ENCODE measurements at places on chromosomes 1 and 21. TPM values are rescaled to one million over a fixed set of nuclear protein-coding genes. Genes with fewer than 3 reads are reported as not detected.

Gene SLC1A7
- not detected for total RNA-seq

Gene LEFTY2
- total RNA-seq: 2.7 TPM

Gene CDCA8
- 2.2 TPM for total RNA-seq

Gene SMIM1
- 7.1 TPM for total RNA-seq

Gene LRRC71
- 0.53 TPM for total RNA-seq

Gene GPR161
- 9.8 TPM for total RNA-seq

Gene AQP10
- 0.04 TPM for total RNA-seq

Gene CEP104
- total RNA-seq: 8.3 TPM

Gene C1orf21
- 42.5 TPM for total RNA-seq

Gene SYT6
- 0.40 TPM for total RNA-seq

Gene ABCA4
- 0.66 TPM for total RNA-seq

Gene OR2L5
- total RNA-seq: not detected

Gene SPRR2A
- not detected for total RNA-seq

Gene PPFIA4
- total RNA-seq: 22.4 TPM

Gene KIF26B
- 0.89 TPM for total RNA-seq

Gene PHTF1
- 10.9 TPM for total RNA-seq
